ENCODE measurements at places on chromosomes 6 and 20.

- no peak for DNase-seq
Observed at GRCh38 chr20:51563486-51564332, 21.2 kb upstream of the NFATC2 start.

- peak; percentile 29 for DNase-seq
Observed at GRCh38 chr20:58722877-58723627, 30.5 kb downstream of the NPEPL1 start.

DNA sequence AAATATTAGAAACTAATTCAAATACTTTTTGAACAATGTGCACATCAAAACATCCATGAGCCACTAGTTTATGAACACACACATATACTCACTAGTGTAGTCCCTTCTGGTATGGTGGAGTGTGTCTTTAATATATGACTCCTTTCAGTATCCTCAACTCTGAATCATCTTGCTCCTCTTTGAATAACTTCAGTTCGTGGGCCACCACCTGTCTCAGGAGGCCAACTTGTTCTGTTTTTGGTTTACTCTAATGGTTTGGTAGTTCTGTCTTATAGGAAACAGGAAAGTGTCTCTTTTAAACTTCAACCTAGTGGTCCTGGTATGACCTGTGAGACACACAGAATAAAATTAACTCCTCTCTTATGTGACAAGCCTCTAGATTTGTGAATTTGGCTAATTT, 55.6 kb downstream of the ZNF292 start:
- DNase-seq = no peak

GRCh38 chr6:112831022-112831421, 483.9 kb downstream of the RFPL4B start:
- no peak for DNase-seq

DNA sequence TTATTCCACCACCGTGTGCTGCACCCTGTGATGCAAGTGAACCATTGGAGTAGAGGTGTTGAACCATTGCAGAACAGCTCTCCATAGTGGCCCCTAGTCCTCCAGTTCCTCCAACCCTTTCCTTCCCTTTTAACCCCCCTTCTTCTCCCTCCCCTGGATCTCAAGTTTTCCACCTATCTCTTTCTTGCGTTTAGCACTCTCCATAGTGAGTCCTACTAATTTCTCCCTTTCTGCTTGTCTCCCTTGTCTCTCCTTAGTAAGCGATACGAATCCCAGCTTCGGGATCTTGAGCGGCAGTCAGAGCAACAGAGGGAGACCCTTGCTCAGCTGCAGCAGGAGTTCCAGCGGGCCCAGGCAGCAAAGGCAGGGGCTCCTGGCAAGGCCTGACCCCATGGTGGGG, 1.1 kb downstream of the PFDN6 start:
- DNase-seq = no peak

- DNase-seq = no peak
Observed at GRCh38 chr6:7240351-7240750, 72.6 kb downstream of the SSR1 start.

GRCh38 chr6:652865-653264, 4.0 kb downstream of the HUS1B start:
- no peak for DNase-seq

DNA sequence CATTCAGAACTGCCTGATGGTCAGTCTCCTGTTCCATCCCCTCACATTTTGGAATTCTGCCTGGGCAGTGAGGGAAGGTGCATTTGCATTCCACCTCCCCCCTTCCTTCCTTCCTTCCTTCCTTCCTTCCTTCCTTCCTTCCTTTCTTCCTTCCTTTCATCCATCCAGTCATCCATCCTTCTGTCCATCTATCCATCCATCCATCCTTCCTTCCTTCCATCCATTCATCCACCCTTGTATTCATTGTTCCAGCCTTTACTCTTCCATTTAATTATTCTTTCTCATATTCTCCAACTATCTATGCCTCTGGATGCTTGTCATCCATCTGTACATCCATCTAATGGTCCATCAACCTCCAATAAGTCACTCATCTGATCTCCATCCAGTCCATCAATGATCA, 14.0 kb downstream of the PCK1 start:
- no peak for DNase-seq

DNA sequence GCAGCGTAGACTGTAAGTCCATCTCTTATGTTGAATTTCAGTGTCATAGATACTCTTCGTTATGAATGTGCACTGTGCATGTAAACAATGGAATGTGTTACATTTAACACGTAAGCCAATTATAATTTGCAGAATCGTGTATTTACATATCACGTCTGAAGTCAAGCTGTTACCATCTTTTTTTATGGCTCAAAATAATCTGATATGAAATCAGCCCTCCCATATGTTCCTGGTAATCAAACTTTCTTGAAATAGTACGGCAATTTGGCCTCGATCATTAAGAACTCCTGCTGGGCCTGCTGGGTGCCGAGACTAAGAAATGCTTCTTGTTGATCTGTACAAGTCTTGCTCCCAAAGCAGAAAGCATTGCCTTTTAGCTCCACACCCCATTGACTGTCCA, 89.6 kb upstream of the DOK5 start:
- DNase-seq = no peak

DNA sequence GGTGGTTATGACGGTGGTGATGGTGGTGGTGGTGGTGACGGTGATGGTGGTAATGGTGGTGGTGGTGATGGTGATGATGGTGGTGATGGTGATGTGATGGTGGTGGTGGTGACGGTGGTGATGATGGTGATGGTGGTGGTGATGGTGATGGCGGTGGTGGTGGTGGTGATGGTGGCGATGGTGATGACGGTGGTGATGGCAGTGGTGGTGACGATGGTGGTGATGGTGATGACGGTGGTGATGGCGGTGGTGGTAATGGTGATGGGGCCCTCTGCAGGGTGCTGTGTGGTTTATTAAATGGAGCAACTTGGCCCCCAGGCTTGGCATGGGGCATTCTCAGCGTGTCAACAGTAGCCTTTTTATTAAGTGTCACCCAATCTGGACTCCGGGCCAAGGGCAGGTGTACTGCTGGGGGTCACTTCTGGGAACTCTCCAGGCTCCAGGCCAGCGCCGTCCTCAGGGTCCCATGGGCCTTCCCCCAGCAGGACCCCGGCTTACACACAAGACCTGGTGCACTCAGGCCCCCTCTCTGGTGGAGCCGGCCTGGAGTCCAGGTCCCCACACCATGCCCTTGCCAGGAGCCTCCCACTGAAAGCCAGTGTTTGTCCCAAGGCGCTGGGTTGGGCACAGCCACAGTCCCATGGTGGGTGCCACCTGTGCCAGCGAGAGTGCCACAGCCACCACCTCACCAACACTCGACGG, 8.8 kb downstream of the CABLES2 start:
- DNase-seq = no peak

DNA sequence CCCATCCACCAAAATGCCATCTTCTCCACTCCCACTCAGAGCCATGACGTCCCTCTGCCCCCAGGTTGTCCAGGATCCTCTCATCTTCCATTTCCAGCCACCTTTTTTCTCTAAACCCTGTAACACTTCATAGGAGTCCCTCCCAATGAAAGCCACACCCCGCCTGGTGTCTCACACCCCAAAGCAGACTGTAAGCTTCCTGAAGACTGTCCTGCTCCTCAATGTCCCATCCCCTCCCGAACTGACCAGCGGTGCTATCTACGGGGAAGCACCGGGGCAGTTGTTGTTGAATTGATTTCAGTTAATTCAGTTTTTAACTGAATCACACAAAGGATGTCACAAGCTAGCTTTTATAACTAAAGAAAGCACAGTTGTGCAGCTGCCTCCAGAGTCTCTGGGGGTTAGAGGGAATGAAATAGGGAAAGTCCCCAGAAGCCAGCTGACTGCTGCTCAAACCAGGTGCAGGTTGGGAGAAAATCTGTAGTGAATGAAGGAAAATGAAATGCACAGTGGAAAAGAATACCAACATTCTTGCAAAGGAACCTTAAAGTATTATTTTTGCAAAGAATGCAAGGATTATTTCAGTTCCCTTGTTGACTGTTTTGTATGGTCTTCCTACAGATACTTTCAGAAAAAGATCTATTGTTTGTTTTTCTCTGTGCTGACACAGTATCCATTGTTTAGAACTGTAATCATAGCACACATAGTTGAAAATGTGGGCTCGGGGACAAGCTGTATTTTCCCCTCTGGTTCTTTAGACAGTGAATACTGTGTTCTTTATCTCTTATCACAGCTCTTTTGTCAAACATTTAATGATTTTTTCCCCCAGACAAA, 222.6 kb upstream of the QKI start:
- DNase-seq = no peak

- DNase-seq = no peak
Observed at GRCh38 chr6:99369533-99369932, 20.1 kb upstream of the FAXC start.

DNA sequence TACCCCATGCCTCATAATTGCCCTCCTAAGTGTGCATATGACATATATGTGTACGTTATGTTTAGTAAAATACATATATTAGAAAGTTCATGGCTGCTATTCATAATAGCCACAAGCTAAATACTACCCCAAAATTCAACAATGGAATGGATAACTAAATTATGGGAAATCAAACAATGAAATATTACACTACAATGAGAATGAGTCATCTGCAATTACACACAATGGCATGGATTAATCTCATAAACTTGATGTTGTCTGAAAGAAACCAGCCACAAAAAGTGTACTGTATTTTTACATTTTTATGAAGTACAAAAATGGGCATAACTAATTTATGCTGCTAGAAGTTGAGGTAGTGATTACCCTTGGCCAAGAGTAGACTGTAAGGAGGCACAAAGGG, 477.0 kb downstream of the HAO1 start:
- DNase-seq = no peak

- no peak for DNase-seq
Observed at GRCh38 chr6:159831373-159831679, 31.2 kb downstream of the PNLDC1 start.

- DNase-seq = no peak
Observed at GRCh38 chr6:18326980-18327379, 60.2 kb upstream of the RNF144B start.

GRCh38 chr6:168732676-168733075, 291.7 kb downstream of the SMOC2 start:
- DNase-seq = no peak

- DNase-seq = no peak
Observed at GRCh38 chr6:110534731-110535492, 58.5 kb upstream of the SLC22A16 start.

GRCh38 chr6:38233161-38233791, 406.5 kb downstream of the BTBD9 start:
- no peak for DNase-seq

DNA sequence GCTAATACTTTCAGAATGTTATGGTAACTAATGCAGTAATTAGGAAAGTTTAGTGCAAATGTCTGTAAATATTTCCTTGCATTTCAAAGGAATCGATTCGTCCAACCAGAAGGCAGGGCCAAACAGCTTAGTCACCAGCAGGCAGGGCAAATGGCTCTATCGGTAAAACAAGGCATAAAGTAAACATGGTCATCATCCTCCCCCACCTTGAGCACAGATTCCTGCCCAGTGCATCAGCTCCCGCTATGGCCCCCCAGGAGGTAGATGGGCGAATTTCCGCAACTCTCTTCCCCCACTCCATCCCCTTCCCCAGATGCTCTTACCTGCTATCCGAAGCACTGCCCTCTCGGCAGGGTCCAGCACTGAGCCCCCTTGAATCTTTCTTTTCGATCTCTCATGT, 103.8 kb upstream of the BEND6 start:
- no peak for DNase-seq

GRCh38 chr6:35396991-35397390, 54.6 kb downstream of the PPARD start:
- DNase-seq = no peak

- no peak for DNase-seq
Observed at GRCh38 chr6:99147206-99147605, 199.5 kb upstream of the FBXL4 start.

DNA sequence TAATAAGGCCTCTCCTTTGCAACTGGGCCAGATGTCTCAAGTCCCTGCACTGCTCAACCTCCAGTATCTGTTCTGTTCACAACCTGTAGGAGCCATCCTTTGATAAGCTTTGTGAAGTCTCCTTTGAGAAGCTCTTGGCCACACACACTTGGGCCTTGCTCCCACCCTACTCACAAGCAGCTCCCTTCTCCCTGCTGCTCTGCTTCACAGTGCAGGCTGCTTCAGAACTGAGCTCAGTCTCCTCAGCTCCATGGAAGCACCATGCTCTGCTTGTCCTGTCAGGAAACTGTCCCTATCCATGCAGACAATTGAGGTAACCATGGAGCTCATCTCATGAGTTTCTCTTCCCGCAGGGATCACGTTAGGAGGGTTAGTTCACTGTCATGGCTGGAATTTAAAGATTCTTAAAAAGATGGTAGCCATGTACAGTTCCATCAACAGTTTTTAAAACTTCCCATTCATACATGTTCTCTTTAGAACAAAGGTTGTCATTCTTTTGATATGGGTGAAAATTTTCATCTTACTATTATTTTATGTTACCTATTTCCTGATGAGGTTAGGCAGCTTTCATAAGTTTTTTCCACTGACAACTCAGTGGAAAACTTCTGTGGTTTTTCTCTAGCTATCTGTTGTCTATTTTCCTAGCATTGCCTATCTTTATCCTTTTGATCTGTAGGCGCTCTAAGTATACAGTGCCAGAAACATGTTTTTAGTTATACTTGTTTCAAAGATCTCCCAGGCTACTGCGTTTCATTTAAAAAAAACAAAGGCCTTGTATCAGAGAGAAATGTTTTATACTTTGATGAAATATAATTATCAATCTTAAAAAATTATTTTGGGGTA, 62.6 kb downstream of the AK9 start:
- DNase-seq = no peak

DNA sequence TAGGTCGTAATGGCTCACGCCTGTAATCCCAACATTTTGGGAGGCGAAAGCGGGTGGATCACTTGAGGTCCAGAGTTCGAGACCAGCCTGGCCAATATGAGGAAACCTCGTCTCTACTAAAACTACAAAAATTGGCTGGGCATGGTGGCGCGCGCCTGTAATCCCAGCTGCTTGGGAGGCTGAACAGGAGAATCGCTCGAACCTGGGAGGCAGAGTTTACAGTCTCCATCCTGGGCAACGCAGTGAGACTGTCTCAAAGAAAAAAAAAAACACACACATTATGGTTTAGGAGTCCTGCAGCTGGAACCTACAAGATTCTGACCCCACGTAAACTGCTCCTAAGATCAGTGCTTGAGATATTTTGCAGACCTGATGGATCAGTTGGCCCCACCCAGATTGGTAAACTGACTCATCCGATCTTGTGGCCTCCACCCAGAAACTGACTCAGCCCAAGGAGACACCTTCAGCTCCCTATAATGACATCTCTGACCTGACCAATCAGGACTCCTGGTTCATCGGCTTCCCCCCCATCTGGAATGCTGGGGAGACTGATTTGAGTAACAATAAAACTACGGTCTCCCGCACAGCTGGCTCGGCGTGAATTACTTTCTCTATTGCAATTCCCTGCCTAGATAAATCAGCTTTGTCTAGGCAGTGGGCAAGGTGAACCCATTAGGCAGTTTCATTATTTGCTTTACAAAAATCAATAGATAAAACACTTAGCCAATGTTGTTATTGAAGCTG, 96.2 kb upstream of the BTN3A2 start:
- no peak for DNase-seq

GRCh38 chr6:140269591-140270165, 895.2 kb upstream of the CITED2 start:
- DNase-seq = no peak

- no peak for DNase-seq
Observed at GRCh38 chr6:128694303-128695009, 174.1 kb upstream of the PTPRK start.

GRCh38 chr6:11681770-11682169, 96.8 kb downstream of the ADTRP start:
- no peak for DNase-seq

All from spleen (tissue), 13 donors.